A549 treated with AZD2906 at 1 μM for 4 hours (cell line): ENCODE measurements at places on chromosomes 5 and 9. TPM values are rescaled to one million over a fixed set of nuclear protein-coding genes. Genes with fewer than 3 reads are reported as not detected.

The PCSK5 gene
- 1.5 to 2.0 TPM (median 1.8 TPM) in 5 replicates for total RNA-seq

The TRPM6 gene
- 1.7 to 2.3 TPM (median 1.9 TPM) in 5 replicates for total RNA-seq

The PLAC8L1 gene
- total RNA-seq = 0.14 to 0.30 TPM in 2 of 5 replicates, not detected in the others

The SOHLH1 gene
- 0.05 to 0.08 TPM (median 0.05 TPM) in 3 of 5 replicates, not detected in the others for total RNA-seq

The NUDT12 gene
- total RNA-seq = 1.5 to 1.9 TPM (median 1.7 TPM) in 5 replicates

The CDC26 gene
- total RNA-seq = 41.2 to 56.4 TPM (median 45.1 TPM) in 5 replicates

The PKD2L2 gene
- total RNA-seq = 0.05 to 0.09 TPM (median 0.07 TPM) in 3 of 5 replicates, not detected in the others

The ZNF366 gene
- total RNA-seq = not detected in 5 replicates

The AQP7 gene
- total RNA-seq = 0.25 to 0.53 TPM (median 0.32 TPM) in 5 replicates

The C7 gene
- total RNA-seq = not detected in 5 replicates

The LHX6 gene
- 3.1 to 3.8 TPM (median 3.3 TPM) in 5 replicates for total RNA-seq

The PCDHGB6 gene
- 0.09 to 0.13 TPM (median 0.10 TPM) in 5 replicates for total RNA-seq
